ENCODE measurements at places on chromosomes 7 and 10.

DNA sequence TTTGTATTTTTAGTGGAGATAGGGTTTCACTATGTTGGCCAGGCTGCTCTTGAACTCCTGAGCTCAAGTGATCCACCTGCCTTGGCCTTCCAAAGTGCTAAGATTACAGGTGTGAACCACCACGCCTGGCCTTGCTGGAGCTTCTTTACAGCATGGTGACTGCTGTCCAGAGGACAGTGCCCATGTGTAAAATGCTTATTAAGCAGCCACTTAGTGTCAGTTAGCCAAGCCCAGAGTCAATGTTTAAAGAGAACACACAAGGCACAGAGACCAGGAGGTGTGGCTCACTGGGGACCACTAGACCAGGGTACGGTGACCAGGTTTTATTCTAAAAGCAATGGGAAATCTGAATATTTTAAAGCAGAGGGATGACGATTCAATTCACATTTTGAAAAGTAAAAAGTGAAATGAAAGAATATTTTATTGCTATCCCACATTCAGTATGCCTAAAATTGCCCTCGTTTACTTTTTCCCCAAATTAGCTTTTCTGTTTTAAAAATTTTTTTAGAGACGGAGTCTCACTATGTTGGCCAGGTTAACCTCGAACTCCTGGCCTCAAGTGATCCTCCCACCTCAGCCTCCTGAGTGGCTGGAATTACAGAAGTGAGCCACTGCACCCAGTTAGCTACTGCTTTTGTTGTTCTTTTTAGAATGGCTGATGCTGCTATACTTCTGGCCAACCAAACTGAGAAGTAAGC is 172.8 kb downstream of the NRP1 start:
- no peak for DNase-seq

DNA sequence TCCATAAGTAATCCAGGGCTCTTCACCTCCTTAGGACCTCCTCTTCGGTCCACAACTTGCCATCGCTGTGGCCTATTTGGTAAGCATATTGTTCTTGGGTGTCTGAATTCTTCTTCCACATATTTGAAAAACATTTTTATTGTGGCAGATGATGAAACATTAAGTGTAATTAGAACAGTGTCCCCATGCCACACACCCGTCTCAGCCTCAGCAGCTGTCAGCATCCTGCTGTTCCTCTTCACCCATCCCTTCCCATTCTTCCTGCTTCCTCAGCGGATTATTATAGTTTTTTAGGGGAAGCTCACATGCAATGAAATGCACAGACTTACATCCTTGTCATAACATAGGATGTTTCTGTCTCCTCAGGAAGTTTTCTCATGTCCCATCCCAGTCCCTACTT is 20.1 kb downstream of the TDRD1 start:
- DNase-seq: no peak

GRCh38 chr10:117819304-117819703 is 227.4 kb downstream of the RAB11FIP2 start:
- DNase-seq: no peak

- DNase-seq: no peak
Observed at GRCh38 chr7:51973939-51974338, 657.3 kb upstream of the COBL start.
